Vagina (tissue), 2 donors: ENCODE measurements at places on chromosomes 3 and 15.

- DNase-seq: no peak
These were observed 56.2 kb downstream of the IL5RA start for GRCh38 chr3:3053974-3054373.

DNA sequence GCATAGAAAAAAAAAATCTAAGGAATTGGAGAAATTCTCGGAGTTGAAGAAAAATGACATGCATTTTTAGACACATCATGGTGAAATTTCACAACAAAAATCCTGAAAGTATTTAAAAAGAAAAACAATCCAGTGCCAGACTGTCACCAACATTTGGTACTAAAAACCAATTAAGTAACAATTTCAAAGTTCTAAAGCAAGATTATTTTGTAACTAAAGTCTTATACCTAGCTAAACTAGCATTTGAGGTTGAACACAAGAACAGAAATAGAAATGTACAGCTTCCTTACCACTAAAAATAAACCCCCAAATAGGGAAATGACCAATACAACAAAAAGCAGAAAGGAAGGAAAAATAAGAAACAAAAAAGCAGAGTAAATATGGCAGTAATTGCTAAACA is 11.9 kb downstream of the TOMM70 start:
- no peak for DNase-seq

GRCh38 chr3:179348325-179349013 is 960 bp downstream of the MFN1 start:
- no peak for DNase-seq

DNA sequence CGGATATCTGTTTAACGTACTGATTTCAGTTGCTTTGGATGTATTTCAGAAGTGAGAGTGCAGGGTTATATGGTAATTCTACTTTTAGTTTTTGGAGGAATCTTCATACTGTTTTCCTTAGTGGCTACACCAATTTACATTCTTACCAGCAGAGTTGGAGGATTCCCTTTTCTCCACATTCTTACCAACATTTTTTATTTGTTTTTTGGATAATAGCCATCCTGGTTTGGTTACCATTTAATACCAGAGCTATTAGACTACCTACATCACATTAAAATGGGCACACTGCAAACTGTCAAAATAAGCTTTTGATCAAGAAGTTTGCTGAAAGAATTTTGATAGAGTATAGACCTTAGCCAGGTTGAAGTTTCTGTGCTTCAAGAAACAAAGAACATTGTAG is 217.2 kb upstream of the CFAP20DC start:
- no peak for DNase-seq

GRCh38 chr3:9779721-9780457 is 10.1 kb upstream of the CAMK1 start:
- DNase-seq: no peak

- DNase-seq: no peak
These were observed 1.4 kb downstream of the ARID3B start for GRCh38 chr15:74542166-74543042.

GRCh38 chr3:143928541-143929255 is 42.9 kb upstream of the DIPK2A start:
- no peak for DNase-seq

- no peak for DNase-seq
These were observed 1125.4 kb downstream of the ROBO1 start for GRCh38 chr3:78642226-78643035.

- no peak for DNase-seq
These were observed 32.0 kb downstream of the PPP1R2 start for GRCh38 chr3:195511136-195511535.

DNA sequence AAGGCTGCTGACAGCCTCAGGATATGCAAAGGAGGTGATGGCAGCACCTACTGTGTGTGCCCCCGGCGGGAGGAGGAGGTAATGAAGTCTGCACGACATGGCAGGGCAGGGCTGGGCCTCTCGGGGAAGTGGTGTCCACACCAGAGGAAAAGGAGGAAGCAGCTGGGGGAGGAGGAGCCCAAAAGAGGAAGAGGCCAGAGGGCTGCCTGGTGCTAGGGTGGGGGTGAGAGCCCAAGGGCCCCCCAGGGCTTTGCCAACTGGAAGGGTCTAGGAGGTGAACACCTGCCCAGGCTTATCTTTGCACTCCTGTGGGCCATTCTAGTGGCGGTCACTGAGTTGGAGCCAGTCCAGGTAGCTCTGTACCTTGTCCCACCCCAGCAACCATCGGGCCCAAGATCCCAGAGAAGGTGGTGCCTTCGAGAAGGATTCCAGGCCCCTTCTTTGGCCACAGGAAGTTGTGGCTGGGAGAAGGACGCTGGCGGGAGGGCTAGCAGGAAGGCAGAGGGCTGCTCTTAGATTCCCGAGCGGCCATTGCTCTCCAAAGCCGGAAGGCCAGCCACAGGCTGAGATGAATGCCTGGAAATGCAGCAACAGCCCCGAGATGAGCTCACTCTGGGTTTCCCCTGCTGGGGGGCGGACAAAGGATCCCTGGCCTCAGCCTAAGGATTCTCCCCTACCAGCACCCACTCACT is 7.0 kb downstream of the GNAI2 start:
- DNase-seq: no peak

DNA sequence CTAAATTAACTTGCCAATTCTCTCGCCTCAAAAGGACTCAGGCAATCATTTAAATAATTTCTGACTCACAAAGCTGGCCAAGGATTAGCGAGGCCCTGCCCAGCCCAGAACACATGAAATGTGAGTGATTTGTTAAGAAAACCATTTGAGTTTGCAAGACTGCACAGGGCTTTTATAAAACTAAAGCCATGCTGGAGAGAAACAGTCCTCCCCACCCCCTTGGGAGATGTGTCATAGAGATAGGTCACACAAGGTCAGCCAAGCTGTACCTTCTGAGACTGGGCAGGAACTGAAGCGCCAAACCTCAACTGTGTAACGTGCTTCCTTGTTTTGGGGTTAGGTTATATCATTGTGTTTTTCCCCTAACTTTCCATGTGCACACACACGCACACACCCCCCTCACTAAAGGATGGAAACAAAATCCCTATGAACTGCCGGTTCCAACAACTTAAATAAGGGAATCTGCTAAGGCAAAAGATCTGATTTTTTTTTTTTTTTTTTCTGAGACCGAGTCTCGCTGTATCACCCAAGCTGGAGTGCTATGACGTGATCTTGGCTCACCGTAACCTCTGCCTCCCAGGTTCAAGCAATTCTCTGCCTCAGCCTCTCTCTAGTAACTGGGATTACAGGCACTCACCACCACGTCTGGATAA is 8.1 kb downstream of the SPATA12 start:
- peak; percentile 94 for DNase-seq
